Right ventricle myocardium superior (tissue), 1 donor: ENCODE measurements at places on chromosomes 7 and 10.
A peak's percentile ranks its signal among the peaks of the same experiment; 100 is the strongest.

DNA sequence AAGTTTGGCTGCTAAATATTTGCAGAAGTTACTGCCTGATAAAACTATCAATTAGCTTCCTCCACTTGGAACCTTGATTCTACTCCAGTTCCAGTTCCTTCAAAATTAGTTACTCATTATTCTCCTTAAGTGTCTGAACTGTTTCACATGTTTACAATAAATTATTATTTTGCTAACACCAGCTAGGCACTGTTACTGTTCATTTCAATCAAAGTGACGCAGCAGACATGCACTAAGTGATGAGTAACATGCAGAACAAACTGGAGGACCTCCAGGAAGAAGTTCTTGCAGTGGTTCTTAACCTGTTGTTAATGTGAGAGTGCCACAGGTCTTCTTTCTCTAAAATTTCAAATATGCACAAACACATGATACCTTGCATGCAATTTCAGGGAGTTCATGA, 491.8 kb upstream of the SEMA3A start:
- DNase-seq = no peak

- DNase-seq = peak; percentile 51
Measured at GRCh38 chr10:34801097-34801733, 13.9 kb downstream of the PARD3 start.

- no peak for DNase-seq
Measured at GRCh38 chr7:133934262-133934976, 192.7 kb upstream of the LRGUK start.

DNA sequence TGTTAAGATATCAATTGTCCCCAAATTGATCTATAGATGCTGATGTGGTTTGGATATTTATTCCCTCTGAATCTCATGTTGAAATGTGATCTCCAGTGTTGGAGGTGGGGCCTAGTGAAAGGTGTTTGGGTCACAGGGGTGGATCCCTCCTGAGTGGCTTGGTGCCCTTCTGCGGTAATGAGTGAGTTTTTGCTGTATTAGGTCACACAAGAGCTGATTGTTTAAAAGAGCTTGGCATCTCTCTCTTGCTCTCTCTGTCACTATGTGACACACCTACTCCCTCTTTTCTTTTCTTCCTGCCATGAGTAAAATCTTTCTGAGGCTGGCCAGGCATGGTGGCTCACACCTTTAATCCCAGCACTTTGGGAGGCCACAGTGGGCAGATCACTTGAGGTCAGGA, 98.2 kb upstream of the KAT6B start:
- DNase-seq = no peak

DNA sequence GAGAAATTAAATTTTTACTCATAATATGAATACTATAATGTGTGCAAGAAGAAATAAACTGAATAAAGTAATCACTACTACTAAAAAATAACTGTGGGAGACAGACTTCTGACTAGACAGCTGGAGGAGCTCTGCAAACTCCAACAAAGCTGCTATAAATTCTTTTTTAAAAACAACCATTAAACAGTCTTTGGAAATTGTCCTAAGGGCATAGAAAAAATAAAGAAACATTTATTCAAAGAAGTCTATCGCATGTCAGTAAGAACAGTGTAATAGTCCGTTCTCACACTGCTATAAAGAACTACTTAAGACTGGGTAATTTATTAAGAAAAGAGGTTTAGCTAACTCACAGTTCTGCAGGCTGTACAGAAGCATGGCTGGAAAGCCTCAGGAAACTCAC, 56.0 kb downstream of the ZPBP start:
- no peak for DNase-seq

GRCh38 chr7:83751217-83751616, 102.3 kb upstream of the SEMA3E start:
- DNase-seq = no peak

DNA sequence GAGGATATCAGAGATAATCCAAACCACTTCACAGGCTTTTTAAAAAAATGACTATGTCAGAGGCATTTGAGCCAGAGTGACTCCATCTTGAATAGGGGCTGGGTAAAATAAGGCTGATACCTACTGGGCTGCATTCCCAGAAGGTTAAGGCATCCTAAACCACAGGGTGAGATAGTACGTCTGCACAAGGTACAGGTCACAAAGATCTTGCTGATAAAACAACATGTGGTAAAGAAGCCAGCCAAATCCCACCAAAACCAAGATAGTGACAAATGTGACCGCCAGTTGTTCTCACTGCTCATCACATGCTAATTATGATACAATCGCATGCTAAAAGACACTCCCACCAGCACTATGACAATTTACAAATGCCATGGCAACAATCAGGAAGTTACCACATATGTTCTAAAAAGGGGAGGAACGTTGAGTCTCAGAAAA, 177.5 kb downstream of the RAPGEF5 start:
- no peak for DNase-seq

GRCh38 chr10:46226900-46227558, 59.8 kb upstream of the ANTXRL start:
- DNase-seq = no peak

- DNase-seq = no peak
Measured at GRCh38 chr7:98500764-98501163, 99.9 kb upstream of the BAIAP2L1 start.

- no peak for DNase-seq
Measured at GRCh38 chr7:112866424-112866823, 76.2 kb upstream of the TMEM168 start.

DNA sequence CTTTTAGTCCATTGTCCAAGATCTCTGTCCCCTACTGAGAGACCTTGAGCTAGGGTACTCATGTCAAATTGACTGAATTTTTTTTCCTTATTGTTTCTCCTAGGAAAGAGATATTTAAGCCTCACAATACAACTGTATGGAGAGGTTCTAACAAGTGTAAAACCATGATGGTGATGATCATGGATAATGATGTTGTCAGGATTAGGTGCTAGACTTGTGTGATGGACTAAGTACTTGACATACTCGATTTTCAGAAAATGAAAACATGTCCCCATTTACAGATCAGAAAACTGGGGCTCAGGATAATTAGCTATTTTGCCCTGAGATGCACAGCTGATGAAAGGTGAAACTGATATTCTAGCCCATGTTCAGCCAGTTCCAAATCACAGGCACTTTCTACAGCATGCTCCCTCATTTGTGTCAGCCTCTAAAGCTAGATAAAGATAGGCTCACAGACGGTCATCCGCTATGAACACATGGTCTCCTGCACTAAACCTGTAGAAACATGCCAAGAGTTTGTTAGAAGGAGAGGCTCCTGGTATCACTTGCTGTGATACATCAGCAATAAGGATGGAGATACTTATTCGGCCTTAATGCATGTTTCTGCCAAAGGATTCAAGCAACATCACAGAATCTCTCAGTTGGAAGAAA, 67.6 kb downstream of the CREB3L2 start:
- no peak for DNase-seq

DNA sequence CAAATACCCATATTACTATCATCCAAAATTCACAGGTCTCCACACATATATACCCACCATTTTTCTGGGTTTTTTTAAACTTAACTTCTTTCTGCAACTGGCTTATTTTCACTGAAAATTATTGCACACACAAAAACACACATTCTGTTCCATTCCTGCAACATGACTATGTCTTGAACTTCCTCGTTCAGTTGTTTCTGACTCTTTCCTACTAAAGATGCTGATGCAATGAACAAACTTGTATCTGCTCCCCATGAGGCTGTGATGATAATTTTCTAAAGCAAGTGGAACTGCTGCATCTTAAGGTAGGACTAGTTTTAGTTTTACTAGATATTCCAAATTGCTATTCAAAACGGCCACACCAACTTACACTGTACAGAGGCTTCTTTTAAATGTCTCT, 77.7 kb downstream of the OSBPL3 start:
- no peak for DNase-seq

DNA sequence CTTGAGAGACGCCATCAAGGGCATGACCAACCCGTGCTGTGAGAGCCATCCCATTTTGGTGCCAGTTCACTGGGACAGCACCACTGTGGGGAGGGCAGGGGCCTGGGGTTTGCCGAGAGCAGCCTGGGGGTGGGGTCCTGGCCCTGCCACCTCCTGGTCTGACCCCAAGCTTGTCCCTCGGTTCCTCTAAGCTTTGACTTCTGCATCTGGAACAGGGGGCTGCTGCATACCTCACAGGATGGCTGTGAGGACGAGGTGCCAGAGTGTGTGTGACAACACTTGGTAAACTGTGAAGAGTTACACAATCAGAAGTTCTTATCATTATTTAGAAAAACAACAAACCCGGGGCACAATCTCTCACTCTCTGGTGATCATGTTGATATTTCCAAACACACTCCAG, 89.9 kb downstream of the CRTAC1 start:
- DNase-seq = no peak

DNA sequence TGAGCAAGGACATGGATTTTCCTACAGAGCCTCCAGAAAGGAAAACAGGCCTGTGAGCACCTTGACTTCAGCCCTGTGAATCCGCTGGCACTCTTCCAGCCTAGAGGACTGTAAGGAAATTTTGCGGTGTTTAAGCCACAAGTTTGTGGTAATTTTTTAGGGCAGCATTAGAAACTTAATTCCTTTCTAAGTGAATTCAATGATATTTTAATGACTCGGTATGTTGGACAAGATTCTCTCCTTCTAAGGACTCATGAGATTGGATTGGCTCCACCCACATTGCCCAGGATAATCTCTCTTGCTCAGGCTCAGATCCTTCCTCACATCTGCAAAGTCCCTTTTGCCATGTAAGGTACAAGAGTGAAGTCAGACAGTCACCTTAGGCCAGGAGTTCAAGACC, 4.5 kb downstream of the LYZL2 start:
- no peak for DNase-seq

GRCh38 chr10:90591629-90592028, 266.2 kb downstream of the HTR7 start:
- DNase-seq = no peak

DNA sequence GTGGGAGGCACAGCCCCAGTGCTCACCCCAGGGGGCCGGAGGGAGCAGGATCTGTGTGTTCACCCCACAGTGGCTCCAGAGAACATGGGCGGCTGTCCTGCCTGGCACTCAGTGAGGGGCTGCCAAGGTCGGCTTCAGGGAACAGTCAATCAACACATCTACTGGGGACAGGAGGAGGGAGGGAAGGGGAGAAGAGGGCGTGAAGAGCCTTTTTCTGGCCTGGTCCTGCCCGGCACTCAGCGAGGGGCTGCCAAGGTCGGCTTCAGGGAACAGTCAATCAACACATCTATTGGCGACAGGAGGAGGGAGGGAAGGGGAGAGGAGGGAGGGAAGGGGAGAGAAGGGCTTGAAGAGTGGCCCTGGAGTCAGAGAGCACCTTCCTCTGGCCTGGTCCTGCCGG, 184.9 kb downstream of the ADARB2 start:
- DNase-seq = peak; percentile 51

- DNase-seq = no peak
Measured at GRCh38 chr7:50562136-50562535, 3.1 kb downstream of the DDC start.
